ENCODE measurements at places on chromosomes 12 and 14. TPM values are rescaled to one million over a fixed set of nuclear protein-coding genes. Genes with fewer than 3 reads are reported as not detected.

GRCh38 chr14:89658977-89659670 is 242.1 kb upstream of the FOXN3 start:
- peak overlapping the region; percentile 72 for H3K27ac ChIP-seq
- no peak for DNase-seq
- H3K27me3 ChIP-seq, result no peaks in the 10 kb centered on the region
- no peak overlapping the region for H3K4me3 ChIP-seq

DNAI7 gene
- polyA plus RNA-seq, result not detected

PMEL gene
- not detected for polyA plus RNA-seq

DNA sequence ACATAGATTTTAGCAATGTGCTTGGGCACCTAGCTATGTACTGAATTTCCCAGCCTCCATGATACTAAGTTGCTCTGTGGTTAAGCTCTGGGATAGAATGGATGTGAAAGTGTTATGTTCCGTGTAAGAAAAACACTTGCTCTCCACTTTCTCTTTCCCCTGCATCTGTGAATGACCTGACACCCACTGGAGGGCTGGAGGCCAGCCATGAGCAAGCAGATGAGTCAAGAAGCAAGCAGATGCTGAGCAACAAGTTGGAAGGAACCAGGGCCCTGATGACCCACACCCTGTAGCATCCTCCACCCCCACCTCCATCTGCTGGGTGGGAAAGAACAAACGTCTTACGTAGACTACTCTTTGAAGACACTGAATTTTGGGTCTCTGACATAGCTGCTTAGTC is 56.6 kb downstream of the EID3 start:
- no peak overlapping the region for H3K4me3 ChIP-seq
- H3K27me3 ChIP-seq, result no peaks in the 10 kb centered on the region
- H3K36me3 ChIP-seq, result no peaks in the 10 kb centered on the region
- H3K27ac ChIP-seq, result no peak overlapping the region
- no peak for DNase-seq

DNA sequence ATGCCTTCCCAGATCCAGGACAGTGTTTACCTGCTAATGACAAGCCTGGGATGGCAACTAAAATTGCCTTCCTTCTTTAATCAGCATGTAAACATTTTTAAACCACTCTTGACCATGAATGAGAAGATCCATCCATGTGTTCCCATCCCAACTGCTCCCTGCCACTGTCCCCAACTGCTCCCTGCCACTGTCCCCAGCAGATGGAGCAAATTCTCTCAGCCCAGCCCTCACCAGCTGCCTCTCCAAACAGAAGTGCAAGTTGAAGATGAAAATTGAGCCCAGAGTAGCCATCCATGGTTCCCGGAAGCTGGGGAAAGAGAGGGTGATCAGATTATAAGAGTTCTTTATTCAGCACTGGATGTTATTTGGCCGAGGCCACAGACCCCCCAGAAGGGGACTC is 133.1 kb downstream of the SLC15A4 start:
- H3K4me3 ChIP-seq, result no peak overlapping the region
- H3K4me1 ChIP-seq, result no peaks in the 10 kb centered on the region
- no peak overlapping the region for H3K27ac ChIP-seq
- no peaks in the 10 kb centered on the region for H3K27me3 ChIP-seq

DNA sequence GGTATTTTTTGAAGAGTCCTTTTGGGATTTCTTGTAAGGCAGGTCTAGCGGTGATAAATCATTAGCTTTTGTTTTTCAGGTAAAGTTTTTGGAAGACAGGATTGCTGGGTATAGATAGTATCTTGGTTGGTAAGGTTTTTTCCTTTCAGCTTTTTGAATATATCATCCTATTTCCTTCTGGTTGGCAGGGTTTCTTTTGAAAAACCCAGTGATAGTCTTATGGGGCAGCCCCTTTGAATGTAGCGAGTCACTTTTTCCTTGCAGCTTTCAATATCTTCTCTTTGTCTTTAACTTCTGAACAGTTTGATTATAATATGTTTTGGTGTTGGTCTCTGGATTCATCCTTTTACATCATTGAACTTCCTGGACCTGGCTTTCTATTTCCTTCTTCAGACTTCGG is 20.2 kb downstream of the TMX1 start:
- no peak for DNase-seq
- no peak overlapping the region for H3K4me3 ChIP-seq
- no peaks in the 10 kb centered on the region for H3K27me3 ChIP-seq
- peaks cover 26% of the 10 kb centered on the region for H3K36me3 ChIP-seq

KIF5A gene
- polyA plus RNA-seq, result not detected

GRCh38 chr12:131459773-131460365 is 251.0 kb upstream of the SFSWAP start:
- no peaks in the 10 kb centered on the region for H3K36me3 ChIP-seq
- no peak for DNase-seq
- H3K27me3 ChIP-seq, result peaks cover 23% of the 10 kb centered on the region

GLI1 gene
- 0.45 TPM for polyA plus RNA-seq

DNA sequence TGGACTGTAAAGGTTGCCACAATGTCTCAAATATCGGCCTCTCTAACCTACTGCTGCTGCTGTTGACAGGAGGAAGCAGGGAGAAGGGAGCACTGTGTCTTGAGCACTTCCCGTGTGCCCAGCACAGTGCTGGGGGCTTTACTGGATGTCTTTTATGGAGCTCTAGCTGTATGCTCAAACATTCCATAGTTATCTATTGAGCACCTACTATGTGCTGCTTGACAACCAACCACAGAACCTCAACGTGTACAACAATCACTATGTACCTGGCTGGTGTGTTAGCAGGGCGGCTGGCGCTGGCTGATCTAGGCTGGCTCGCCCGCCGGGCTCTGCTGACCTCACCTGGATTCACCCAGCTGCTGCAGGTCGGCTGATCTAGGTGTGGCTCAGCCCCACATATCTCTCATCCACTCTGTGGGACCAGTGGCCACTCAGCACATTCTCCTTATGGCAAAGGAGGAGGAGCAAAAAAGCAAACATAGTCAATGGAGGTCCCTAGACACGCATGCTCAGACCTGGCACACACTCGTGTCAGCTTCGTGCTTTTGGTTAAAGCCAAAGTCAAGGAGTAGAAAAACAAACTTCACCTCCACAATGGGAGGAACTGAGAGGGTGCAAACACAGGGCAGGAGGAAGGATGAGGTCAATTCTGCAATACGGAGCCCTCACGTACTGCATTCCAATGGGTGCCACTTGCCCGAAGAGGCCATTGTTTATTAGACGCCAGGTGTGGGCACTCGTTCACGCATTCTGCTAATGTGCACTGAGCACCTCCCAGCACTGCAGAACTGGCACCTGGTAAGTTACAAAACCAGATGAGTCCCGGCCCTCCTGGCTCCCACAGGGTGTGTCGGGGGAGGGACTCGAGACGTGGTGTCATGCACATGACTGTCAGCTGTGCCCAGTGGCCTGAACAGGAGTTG is 147.2 kb downstream of the SCARB1 start:
- H3K36me3 ChIP-seq, result no peaks in the 10 kb centered on the region
- H3K27ac ChIP-seq, result no peak overlapping the region
- no peak overlapping the region for H3K4me3 ChIP-seq
- DNase-seq, result no peak
- H3K27me3 ChIP-seq, result no peaks in the 10 kb centered on the region

GRCh38 chr12:9940375-9940774 is 8.2 kb upstream of the CLEC2A start:
- no peak overlapping the region for H3K4me3 ChIP-seq
- H3K36me3 ChIP-seq, result no peaks in the 10 kb centered on the region
- H3K27ac ChIP-seq, result no peak overlapping the region
- DNase-seq, result no peak
- peaks cover 6% of the 10 kb centered on the region for H3K4me1 ChIP-seq
- H3K27me3 ChIP-seq, result peaks cover 12% of the 10 kb centered on the region

SIX6 gene
- not detected for polyA plus RNA-seq

- no peaks in the 10 kb centered on the region for H3K4me1 ChIP-seq
- no peak overlapping the region for H3K27ac ChIP-seq
- peaks cover 38% of the 10 kb centered on the region for H3K36me3 ChIP-seq
- no peak for DNase-seq
- H3K4me3 ChIP-seq, result no peak overlapping the region
- H3K27me3 ChIP-seq, result no peaks in the 10 kb centered on the region
Observed at GRCh38 chr14:90870950-90871604, 54.8 kb upstream of the TTC7B start.

HOXC4 gene
- not detected for polyA plus RNA-seq

GRCh38 chr14:60094306-60094897 is 2.7 kb downstream of the PCNX4 start:
- no peak overlapping the region for H3K4me3 ChIP-seq
- H3K36me3 ChIP-seq, result peaks cover 6% of the 10 kb centered on the region
- no peak for DNase-seq
- peaks cover 6% of the 10 kb centered on the region for H3K27me3 ChIP-seq
- H3K4me1 ChIP-seq, result peaks cover 39% of the 10 kb centered on the region
- H3K27ac ChIP-seq, result peak overlapping the region; percentile 99

ANKRD33 gene
- polyA plus RNA-seq, result not detected

DNA sequence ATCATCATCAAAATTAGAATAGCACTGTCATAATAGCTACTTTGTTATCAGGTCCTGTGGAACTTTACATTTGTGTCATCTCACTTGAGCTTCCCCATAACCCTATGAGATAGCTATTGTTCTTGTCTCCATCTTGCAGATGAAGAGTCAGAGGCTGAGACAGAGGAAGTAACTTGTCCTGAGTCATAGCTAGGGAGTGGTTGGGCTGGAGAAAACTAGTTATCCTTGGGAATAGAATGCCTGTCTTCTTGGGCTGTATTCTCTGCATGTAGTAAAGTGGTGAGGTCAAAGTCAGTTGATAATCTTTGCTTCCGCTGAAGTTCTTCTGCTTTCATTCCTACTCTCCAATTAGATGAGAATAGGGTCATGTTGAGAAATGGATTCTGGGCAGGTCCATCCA is 117.0 kb downstream of the SMOC1 start:
- DNase-seq, result no peak
- no peak overlapping the region for H3K4me3 ChIP-seq
- H3K36me3 ChIP-seq, result no peaks in the 10 kb centered on the region
- H3K4me1 ChIP-seq, result no peaks in the 10 kb centered on the region
- H3K27me3 ChIP-seq, result peaks cover 48% of the 10 kb centered on the region

- H3K36me3 ChIP-seq, result no peaks in the 10 kb centered on the region
- no peak for DNase-seq
- H3K27me3 ChIP-seq, result no peaks in the 10 kb centered on the region
Observed at GRCh38 chr12:124866195-124866882, 2.7 kb upstream of the SCARB1 start.

DNA sequence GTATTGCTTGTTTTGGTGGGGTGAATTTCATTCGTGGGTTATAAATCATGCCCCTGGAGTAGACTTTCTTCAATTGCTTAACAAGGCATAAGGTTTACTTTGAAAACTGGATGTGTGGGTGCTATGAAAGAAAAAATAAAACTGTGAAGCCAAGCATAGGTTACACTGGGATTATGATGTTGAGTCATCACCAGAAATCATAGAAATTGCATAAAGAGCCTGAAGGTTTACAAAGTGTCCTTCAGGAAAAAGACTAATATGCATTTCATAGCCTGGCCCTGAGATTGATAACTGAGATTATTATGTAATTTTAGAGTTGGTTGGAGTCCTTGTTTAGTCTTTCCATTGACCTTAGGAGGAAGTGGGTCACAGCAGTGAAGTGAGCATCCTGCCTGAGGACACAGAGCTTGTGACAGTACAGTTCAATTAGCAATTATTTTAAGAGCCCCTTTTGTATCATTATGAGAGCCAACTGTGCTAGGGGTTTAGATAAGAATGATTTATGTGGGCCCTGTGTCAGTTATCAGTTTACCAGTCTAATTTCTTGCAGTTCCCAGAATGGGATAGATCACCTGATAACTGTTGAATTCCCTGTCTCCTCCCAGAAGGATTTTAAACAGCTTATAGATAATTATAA is 13.6 kb downstream of the LRRK2 start:
- H3K4me3 ChIP-seq, result no peak overlapping the region
- H3K27me3 ChIP-seq, result no peaks in the 10 kb centered on the region
- H3K36me3 ChIP-seq, result peaks cover 27% of the 10 kb centered on the region
- H3K27ac ChIP-seq, result peak overlapping the region; percentile 8
- no peak for DNase-seq

APOF gene
- not detected for polyA plus RNA-seq

TAS2R19 gene
- not detected for polyA plus RNA-seq

- no peak overlapping the region for H3K4me3 ChIP-seq
- no peaks in the 10 kb centered on the region for H3K4me1 ChIP-seq
- DNase-seq, result no peak
- H3K27ac ChIP-seq, result no peak overlapping the region
- peaks cover 41% of the 10 kb centered on the region for H3K27me3 ChIP-seq
- no peaks in the 10 kb centered on the region for H3K36me3 ChIP-seq
Observed at GRCh38 chr12:52222692-52223091, 10.4 kb upstream of the KRT7 start.
